ENCODE measurements at places on chromosomes 12 and 14.
A peak's percentile ranks its signal among the peaks of the same experiment; 100 is the strongest.

DNA sequence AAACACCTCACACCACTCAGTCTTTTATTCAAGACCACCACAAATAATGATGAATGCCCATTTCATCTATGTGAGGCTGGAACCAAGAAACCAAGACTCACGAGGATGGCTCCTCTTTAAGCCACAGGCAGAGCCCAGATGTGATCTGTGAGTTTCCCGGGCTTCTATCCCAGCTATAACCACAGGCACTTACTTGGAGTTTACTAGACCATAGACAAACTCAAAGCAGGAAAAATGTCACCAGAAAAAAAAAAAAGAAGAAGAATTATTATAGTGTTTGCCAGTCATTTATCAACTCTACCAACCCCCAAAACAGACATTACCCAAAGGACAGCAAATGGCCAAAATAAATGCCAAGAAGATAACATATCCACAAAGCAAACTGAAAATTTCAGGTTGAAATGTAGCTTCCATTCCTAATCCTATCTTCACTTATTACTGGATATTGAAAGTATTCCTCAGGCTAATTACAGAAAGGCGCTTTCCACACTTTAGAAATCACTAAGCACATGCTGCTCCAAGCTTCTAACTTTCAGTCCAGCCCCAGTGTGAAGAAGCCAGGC lies 44.7 kb downstream of the ZFYVE1 start:
- DNase-seq = no peak

DNA sequence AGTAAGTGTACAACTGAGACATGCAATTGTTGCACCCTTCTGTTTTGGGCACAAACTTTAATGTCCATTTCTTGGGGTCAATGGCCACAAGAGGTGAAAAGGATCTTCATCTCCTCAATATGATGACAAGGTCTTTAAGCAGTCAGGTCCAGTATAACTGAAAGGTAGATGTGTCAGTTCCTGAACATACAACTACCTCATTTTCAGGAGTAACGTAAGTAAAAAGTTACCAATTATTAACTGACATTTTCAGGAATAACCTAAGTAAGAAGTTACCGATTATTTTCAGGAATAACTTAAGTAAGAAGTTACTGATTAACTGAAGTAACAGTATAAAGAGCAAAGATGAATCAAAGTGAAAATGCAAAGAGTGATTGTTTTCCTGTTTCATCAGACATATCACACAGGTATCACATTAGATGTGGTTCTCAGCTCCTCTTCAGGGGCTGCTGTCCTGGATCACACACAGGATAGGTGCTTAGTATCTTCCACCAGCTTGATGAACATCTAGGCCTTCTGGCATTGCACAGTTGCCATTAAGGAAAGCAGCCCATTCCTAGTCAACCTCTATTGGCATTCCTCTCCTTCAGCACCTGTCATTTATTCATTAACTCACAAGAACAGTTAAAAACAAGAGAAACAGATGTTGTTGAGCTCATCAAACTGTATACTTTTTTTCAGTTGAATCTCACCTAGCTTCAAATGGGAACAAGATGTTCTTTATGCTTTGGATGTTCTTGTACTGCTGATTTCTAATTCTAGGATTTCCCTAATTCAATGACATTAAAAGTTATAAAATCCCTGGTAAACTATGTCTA lies 200.0 kb downstream of the FOXG1 start:
- no peak for DNase-seq

GRCh38 chr12:8465301-8465996 lies 9.7 kb downstream of the CLEC6A start:
- DNase-seq = no peak

DNA sequence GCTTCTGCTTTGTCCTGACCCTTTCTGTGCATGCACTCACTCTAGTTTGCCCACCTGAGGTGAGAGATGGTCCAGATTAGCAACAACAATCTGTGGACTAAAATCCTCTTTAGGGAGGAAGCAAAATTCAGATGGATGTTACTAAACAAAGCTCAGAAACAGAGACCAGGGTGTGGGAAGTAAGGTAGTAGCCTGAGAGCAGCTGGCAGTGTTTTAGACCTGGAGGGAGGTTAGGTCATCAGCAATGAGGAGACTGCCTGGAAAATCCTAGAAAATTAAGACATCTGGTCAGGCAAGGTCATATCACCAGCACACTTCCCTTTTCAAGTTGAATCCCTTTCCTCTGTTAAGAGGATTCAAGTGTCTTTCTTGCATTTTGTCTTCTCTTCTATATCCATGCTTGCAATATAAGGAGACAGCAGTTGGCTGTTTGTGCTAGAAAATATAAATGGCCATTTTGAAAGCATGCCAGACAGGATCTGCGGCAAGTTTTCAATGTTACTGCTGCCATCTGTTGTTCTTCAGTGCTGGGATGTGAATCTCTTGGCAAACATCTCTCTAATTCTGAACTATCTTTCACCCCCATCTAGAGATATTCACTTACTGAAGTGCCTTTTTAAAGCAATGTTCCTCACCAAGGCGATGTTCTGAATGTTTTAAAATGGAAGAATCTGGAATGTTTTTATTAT lies 266.4 kb downstream of the NAV3 start:
- peak; percentile 60 for DNase-seq

GRCh38 chr12:5197131-5197530 lies 153.5 kb downstream of the KCNA5 start:
- no peak for DNase-seq

DNA sequence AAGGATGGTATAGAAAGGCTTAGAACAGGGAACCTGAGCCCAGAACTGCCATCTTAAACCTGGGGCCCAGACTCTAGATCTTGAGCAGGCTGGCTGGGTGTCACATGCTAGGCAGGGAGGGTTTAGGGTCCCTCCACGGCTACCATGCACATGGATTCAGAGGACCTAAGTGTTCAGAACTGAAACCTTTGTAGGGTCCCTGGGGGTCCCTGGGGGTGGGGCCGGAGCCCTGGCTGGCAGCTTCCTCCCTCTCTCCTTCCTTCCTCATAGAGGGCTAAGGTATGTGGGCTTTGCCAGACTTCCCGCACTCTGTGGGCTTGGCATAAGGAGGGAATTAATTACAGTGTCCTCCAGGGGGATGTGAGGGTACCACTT lies 4.6 kb upstream of the ZNF385A start:
- DNase-seq = no peak

DNA sequence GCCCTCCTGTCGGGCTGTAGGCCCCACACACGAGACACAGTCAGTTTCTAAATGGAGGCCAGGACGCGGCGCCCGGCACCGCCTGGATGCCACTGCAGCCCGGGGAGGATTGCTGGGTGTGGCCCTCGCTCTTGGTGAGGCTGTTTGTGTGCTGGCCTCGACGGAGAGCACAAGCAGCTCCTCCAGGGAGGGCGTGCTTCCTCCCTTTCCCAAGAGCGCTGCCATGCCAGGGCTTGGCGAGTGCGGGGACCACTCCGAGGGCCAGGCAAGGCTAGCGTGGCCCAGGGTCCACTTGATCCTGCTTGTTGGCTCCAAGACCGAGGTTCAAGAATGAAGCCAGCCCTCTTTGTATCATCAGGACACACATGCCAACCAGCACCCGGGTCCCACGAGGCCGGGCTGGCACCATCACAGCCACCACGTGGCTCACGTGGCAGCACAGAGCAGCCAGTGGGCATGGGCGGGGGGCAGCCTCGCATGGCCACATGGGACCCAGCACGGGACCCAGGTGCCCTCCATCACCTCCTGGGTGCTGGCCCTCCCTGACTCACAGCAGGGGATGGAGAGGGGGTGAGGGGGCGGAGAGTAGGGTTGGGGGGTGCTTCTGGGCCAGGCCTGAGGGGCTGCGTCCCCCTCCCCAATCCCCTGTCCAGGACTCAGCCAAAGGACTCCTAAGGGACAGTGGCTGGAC lies 71.2 kb downstream of the NOC4L start:
- DNase-seq = no peak

GRCh38 chr14:97626088-97626487 lies 828.9 kb downstream of the VRK1 start:
- no peak for DNase-seq

DNA sequence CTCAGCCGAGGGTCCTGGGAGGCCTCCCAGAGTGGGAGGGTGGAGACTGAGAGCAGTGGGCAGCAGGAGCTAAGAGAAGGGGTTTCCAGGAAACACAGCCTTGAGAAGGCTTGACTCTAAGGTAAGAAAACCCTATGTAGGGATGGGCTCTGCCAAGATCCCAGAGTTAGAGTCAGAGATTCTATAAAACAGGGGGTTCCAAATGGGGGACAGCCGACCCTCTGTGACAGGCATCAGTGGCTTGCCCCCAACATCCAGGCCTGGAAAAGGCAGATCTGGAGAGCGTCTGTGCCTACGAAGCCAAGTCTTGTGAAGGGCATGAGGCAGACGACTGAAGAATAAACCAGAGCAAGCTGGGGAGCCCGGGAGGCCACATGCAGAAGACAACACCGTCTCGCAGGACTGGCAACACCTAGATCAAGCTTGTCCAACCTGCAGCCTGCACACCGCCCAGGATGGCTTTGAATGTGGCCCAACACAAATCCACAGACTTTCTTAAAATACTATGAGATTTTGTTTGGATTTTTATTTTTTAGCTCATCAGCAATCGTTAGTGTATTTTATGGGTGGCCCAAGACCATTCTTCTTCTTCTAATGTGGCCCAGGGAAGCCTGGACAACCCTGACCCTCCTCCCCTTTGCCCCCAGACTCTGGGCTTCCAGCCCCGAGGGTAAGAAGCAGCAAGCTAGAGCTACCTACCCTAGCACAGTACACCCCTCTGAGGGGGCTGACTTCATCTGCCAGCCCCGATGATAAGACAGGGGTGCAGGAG lies 42.1 kb downstream of the PRMT8 start:
- DNase-seq = no peak

DNA sequence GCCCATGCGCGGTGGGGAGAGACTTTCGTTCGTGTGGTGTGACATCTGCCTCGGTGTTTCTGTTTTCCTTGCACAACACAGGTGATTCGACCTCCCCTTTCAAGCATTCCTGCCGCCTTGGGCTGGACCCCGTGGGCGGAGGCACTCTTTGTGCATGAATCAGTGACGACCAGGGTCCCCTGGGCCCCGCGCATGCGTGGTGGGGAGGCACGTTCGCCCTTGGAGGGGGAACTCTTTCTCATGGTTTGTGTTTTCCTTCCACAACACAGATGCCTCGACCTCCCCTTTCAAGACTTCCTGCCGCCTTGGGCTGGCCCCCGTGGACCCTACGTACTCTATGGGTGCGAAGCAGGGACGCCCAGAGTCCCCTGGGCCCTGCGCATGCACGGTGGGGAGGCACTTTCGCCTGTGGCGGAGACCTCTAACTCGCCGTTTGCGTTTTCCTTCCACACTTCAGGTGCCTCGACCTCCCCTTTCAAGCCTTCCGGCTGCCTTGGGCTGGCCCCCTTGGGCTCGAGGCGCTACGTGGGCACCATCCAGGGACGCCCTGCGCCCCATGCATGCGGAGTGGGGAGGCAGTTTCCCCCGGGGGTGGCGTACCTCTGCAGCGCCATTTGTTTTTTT lies 340.9 kb downstream of the ALG10 start:
- no peak for DNase-seq

GRCh38 chr14:44928793-44929192 lies 33.0 kb downstream of the KLHL28 start:
- no peak for DNase-seq

DNA sequence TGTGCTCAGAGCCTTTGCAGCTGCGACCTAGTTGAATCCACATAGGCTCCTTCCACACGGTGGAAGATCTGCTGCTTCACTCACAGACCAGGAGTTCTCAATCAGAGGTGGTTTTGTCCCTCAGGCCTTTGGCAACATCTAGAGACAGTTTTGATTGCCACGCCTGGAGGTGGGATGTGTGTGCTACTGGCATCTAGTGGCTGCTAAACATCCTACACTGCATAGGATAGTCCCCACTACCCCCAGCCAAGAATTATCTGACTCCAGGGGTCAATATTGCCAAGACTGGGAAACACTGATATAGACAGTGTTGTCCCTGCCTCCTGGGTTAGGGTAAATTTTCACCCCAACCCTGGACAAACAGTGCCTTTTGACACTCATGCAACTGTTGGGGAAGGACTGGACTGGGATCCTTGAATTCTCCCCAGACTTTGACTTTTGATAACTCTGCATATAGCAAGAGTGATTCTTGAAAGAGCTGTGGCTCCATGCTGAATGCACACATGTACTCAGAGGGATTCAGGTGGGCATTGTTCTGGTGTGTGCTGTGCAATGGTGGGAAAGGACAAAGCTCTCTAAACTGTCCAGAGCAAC lies 39.8 kb downstream of the BAZ2A start:
- no peak for DNase-seq

DNA sequence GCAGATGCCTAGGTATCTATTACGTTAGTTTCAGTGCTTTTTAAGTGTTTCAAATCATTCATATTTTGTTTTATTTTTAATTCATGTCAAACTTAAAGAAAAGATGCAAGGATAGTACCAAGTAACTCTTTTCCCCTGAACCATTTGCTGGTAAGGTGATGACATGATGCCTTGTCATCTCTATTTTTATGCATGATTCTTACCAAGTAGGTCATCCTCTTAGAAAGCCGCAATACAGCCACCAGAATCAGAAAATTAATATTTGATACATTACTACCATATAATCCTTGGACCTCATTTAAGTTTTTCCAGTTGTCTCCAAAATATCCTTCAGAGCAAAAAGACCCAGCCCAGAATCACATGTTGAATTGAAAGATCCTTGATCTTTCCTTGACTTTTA lies 22.3 kb downstream of the ATP5MC2 start:
- DNase-seq = no peak

GRCh38 chr12:53094394-53094787 lies 3.1 kb upstream of the IGFBP6 start:
- no peak for DNase-seq

DNA sequence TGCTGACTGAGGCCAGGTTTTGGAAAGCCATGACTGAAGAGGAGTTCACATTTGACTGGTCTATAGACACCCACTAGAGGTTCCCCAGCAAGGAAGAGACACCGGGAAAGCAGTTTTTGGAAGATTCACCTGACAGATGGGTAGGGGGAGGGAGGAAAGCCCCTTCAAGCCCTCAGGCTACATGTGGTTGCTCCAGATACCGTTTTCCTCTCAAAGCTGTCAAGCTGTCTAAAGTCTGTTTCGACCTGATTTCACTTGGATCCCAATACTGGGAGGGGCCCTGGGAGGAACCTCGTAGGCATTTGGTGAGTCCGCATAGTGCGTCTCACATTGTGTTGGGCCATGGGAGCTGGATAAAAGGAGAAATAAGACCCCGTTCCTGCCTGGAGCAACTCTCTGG lies 1.7 kb upstream of the LRP1 start:
- DNase-seq = no peak

DNA sequence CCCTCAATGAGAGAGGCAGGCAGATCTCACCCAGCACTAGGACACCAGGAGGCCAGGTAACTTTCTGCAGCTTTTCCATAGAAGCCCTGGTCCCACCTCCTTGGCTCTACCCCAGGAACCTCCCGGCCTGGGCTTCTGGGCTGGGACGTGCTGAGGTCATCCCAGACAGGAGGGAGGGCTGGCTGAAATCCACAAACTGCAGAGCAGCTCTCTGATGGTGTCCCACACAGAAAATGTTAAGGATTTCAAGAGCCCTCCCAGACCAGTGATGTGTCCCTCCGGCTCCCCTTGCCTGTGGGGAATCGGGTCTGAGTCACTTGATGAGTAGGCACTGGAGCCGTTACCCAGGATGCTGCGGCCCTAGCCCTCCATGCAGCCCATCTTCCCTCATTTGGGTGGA lies 124.1 kb downstream of the ESRRB start:
- no peak for DNase-seq

- DNase-seq = no peak
These were observed 100.2 kb upstream of the PRICKLE1 start for GRCh38 chr12:42689699-42690098.

- no peak for DNase-seq
These were observed 4.3 kb downstream of the TGM1 start for GRCh38 chr14:24258548-24259265.
